Naive thymus-derived CD8-positive, alpha-beta T cell (primary cell): ENCODE measurements at places on chromosomes 6 and 20.
A peak's percentile ranks its signal among the peaks of the same experiment; 100 is the strongest.

GRCh38 chr6:1716868-1717267 lies 107.2 kb downstream of the FOXC1 start:
- no peak for DNase-seq

DNA sequence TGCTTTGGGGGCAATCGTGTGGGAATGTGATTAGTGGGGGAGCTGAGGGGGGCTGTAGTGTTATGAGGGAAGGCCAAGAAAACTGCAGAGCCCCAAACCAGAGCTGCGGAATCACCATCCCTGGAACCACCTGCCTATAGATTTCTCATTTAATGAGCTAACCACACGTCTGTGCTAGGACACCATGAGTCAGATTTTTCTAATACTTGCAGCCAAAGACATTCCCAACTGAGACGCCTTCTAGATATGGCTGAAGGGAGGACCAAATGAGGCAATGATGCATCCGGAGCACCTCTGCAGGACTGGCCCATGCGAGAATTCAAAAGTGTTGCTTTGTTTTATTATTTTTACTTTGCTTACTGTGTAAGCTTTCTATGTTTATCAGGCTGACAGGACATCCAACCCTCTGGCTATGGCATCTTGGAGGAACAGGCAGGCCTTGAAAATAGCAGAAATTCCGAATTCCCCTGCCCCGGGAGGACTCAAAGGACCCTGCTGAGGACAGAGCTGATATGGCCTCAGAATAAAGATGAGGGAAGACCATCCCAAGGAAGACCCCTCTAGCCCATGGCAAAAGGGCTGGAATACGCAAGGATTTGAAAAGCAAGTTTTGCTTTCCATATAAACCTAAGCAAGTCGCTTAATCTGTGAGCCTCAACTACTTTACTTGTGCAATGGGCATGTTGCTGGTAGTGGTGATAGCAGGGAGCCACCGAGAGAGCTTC lies 3.1 kb upstream of the PTGIS start:
- no peak for DNase-seq

- no peak for DNase-seq
Measured at GRCh38 chr6:54308289-54308985, at the start of gene TINAG. TINAG (plus strand) TSS chr6:54308441; CDS start chr6:54308551, 110 bp downstream.

DNA sequence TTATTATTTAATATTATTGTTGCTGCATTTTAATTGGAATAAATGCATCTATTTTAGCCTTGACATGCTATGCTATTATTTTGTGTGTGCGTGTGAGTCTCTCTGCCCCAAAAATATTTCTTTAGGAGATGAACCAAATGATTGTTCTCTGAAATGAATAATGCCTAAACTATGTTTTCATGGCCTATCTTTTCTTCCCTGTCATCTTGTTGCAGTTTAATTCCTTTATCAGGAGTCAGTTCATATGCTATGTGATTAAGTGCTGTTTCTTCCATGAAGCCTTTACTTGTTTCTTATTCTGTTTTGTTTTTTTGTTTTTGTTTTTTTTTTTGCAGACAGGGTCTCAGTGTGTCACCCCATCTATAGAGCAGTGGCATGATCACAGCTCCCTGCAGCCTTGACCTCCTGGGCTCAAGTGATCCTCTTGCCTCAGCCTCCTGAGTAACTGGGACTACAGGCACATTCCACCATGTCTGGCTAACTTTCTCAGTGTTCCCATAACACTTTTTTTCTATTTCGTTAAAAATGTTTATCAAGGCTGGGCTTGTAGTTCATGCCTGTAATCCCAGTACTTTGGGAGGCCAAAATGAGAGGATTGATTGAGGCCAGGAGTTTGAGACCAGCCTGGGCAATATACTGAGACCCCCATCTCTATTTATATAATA lies 25.7 kb downstream of the TPX2 start:
- no peak for DNase-seq

GRCh38 chr6:56339524-56339923 lies 92.1 kb upstream of the COL21A1 start:
- no peak for DNase-seq

- DNase-seq, result peak; percentile 62
Measured at GRCh38 chr6:170212956-170213636, 77.8 kb downstream of the DLL1 start.

- DNase-seq, result no peak
Measured at GRCh38 chr6:70797625-70798024, 129.9 kb downstream of the SMAP1 start.

- DNase-seq, result no peak
Measured at GRCh38 chr6:15008269-15008668, 237.6 kb upstream of the JARID2 start.

- DNase-seq, result no peak
Measured at GRCh38 chr6:115551527-115551926, 509.2 kb downstream of the FRK start.

DNA sequence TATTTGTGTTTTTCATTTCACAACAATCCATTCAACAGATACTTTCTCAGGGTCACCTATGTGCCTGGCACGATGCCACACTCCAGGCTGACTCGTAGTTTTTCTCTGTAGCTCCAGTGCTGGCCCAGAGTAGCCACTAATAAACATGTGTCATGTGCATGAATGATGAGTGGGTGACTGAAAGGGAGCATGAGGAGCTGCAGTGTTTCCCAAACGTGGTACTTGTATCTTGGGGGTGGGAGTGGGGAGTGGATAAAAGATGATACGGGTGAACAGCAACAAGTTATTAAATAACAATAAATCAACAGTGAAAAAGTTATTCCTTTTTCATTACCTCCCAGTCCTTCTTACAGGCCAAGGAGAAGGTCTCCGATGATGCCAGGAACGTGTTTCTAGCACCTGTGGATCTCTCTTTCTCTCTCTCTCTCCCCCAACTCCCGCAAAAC lies 17.1 kb downstream of the SRXN1 start:
- no peak for DNase-seq
